ENCODE measurements at places on chromosomes 11 and 22. TPM values are rescaled to one million over a fixed set of nuclear protein-coding genes. Genes with fewer than 3 reads are reported as not detected.

Gene PRCP
- total RNA-seq, result 107 TPM

Gene SPON1
- total RNA-seq, result 1.6 TPM

DNA sequence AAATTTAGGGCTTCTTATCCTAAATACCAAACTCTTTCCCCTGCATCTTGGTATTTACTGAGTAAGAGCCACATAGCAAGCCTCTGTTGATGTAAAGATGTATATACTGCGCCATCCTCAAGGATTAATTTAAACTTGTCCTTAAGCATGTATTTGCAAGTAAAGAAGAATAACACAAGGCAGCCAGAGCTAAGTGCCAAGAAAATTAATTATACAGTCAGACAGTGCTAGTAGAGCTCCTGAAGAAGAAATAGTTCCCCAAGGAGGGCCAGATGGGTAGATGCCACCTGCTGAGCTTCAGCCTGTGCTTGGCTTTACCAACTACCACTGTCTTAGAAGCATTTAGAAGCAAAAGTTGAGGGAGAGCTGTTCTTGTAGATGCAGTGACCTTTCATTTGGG, 470.0 kb downstream of the BUD13 start:
- DNase-seq, result no peak

DNA sequence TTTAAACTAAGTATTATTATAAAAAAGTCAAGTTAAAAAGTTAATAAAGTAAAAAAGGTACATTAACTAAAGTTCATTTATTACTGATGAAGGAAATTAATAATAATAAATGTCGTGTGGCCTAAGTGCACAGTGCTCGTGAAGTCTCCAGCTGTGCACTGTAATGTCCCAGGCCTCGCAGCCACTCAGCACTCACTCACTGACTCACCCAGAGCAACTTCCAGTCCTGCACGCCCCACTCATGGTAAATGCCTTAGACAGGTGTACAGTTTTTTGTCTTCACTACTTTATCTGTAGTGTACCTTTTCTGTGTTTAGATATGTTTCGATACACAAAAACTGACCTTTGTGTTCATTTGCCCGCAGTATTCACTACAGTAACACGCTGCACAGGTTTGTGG, 175.5 kb downstream of the TBC1D22A start:
- DNase-seq, result no peak
